T-helper 22 cell (primary cell): ENCODE measurements at places on chromosomes 5 and 9.

- no peak for DNase-seq
These were observed 280.3 kb upstream of the WWC1 start for GRCh38 chr5:168011096-168011495.

DNA sequence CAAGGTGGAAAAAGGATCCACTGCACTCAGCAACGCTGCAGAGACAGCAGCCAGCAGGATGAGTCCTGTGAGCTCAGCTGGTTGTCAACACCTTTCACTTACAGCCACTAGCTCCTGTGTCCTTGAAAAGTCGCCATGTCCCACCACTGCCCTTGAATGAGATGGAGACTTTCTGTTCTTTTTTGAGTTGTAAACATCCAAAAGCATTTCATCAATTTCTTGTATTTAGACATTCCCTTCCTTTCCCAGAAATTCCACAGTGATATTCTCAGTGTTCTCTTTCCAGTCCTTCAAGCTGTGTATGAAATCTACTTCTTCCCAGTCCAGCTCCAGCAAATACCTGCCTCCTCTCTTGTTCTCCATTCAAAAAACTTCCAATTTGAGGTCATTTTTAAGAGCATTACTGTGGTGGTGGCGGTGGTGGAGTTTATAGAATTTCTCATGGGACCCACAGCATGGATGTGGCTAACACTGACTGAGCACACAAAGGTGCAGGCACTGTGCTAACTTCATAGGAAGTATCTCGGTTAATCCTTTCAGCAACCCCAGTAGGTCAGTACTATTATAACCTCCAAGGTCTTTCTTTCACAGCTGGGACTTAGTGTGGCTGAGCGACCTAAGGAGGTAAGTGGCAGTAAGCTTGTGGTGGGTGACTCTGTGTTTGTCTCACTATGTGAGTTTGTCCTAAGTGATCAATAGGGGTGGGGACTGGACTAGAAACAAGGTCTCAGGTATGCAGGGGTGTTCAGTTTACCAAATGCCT, 15.0 kb upstream of the GPX3 start:
- DNase-seq, result no peak

GRCh38 chr5:135124128-135124527, 90.1 kb upstream of the PITX1 start:
- no peak for DNase-seq

DNA sequence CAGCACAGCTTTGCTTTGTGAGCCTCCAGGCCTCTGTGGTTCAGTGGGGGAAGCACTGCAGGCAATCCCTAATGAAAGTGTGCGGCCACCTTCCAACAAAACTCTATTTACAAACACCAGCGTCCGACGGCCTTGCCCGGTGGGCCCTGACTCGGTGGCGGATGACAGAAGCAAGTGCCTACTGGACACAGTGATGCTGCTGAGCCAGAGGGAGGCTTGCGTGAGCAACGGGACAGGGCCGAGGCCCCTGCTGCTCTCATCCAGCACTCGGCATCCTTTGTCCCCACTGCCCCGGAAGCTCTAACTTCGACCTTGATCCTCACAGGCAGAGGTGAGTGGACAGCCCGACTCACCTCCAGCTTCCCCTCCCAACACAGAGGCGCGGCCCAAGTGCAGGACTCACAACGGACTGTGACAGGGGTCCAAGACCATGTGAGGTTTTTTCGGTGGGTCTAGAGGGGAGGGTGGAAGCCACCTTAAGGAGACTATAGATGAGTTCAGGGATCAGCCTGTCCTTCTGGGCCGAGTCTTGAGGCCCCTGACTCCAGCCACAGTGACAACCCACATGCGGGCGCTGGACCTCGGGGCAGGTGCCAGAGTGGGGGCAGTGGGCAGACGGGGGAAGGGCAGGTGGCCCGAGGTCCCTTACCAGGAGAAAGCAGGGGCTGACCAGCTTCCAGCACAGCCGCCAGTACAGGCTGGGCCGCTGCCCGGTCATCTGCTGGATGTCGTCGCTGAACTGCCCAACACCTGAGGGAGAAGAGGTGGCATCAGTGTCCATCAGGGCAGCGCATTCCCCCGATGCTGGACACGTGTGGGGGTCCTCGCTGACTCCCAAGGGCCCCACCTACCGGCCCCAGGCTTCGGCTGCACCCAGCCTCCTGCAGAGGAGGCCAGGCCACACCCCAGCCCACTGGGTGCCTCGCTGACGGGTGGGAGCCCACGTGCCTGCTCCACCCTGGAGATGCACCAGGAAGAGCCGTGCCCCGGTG, 39.4 kb downstream of the SLC6A3 start:
- DNase-seq, result no peak

GRCh38 chr5:176775409-176775808, 35.0 kb upstream of the UNC5A start:
- DNase-seq, result no peak

DNA sequence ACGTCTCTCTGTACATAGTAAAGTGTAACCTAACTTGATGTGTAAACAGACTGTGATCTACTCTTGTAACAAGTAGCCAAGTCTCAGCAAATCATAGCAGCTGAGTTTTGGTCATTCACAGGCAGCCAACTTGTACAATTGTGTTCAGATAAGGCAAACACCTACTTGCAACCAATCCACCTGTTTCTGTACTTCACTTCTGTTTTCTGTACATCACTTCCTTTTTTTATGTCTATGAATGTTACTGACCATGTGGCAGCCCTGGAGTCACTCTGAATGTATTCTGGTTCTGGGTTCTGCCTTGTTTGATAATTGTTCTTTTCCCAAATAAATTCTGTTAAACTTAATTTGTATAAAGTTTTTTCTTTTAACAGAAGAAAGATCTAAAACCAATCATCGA, 26.0 kb downstream of the RLN2 start:
- DNase-seq, result no peak

DNA sequence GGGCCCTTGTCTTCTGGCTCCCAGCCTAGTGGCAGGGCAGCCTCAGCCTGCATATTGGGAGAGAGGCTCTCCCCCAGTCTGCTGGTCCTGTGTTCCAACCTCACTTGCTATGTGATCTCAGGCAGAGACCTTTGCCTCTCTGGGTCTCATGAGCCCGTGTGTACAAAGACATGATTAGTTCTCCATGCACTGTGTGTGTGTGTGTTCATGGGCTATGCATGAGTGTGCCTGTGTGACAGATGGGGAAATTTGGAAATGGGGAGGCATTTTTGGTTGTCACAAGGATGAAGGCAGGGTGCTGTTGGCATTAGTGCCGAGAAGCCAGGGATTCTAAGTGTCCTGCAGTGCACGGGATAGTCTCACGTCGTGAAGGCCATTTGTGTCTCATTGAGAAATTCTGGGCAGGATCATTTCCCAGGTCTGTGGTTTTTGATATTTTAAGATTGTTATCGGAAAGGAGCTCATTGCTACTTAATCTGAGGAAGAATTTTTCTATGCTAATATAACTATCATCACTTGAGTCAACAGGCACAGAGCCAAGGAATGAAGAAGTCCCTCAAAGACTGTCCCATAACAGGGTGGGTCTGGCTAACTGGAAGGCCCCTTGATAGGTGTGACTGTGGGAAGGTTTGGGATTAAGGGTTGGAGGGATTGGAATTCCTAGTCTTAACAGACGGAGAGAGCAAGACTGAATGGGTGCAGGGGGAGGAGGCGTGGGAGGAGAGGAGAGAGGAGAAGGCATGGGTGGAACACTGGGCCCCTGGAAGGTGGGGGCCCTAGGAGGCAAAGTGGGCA, 168.5 kb downstream of the RGS3 start:
- no peak for DNase-seq

- DNase-seq, result no peak
These were observed 87.8 kb downstream of the RAI14 start for GRCh38 chr5:34743878-34744277.

DNA sequence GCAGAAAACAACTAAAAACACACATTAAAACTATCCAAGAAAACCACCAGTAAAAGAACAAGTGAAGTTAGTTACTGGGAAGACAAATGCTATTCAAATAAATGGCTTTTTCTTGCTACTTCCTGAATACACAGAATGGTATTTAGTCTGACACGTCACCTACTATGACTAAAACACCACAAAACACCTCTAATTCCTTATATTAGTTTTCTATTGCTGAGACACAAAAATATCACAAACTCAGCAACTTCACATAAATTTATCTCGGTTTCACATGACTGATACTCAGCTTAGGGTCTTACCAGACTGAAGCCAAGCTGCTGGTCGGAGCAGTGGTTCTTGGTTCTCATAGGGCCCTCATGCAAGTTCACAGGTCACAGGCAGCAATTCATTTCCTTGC, 5.4 kb downstream of the DMAC1 start:
- DNase-seq, result no peak

GRCh38 chr5:10485142-10485795, 43.6 kb downstream of the ROPN1L start:
- DNase-seq, result no peak

GRCh38 chr5:153256-153655, 38.0 kb upstream of the LRRC14B start:
- no peak for DNase-seq

- no peak for DNase-seq
These were observed 14.8 kb downstream of the SUB1 start for GRCh38 chr5:32600054-32600622.

DNA sequence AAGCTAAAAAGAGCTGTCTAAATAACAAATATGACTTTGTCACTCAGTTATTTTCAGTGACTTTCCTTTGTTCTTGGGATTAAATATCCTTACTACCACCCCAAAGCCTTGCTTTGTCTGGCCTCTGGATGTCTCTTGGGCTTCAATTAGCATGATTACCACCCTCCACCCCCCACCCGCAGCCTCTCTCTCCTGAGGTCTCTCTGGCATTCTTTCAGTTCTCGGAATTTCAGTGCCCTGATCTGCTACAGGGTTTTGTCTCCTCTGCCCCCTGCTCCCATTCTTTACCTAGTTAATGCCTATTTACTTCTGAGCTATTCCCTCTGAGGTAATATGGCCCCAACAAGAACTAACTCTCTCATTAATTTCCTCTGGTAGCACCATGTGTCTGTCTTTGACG, 376.4 kb downstream of the DEPDC1B start:
- DNase-seq, result no peak

GRCh38 chr5:15722305-15722704, 222.3 kb downstream of the FBXL7 start:
- DNase-seq, result no peak

- no peak for DNase-seq
These were observed 44.4 kb upstream of the ELOVL7 start for GRCh38 chr5:60888359-60889061.

DNA sequence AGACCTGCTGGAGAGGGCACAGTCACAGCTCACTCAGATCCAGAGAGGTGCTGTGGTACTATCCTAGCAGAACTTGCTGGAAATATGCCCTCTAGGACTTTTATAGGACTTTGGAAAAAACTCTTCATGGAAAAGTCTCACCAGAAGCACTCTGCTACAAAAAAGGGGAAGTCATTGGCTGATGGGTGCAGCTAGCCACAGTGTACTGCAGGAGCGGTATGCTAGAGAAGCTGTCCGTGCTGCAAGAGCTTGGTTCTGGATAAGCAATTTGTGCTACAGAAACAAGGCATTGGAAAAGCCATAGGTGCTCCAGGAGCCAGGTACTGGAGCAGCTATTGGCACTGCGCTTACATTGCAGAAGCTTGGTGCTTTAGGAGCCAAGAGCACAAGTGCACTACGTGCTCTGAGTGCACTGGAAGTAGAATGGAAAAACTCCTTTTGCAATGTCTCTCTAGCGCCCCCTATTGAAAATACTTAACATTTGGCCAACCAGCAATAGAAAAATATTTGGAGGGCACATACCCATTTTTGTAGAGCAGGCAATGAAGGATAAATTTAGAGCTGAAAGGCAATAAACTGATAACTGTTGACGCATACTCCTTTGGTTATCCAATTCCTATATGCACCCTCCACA, 83.4 kb downstream of the MEGF10 start:
- DNase-seq, result no peak

GRCh38 chr5:143374496-143375217, 28.8 kb downstream of the NR3C1 start:
- DNase-seq, result no peak

DNA sequence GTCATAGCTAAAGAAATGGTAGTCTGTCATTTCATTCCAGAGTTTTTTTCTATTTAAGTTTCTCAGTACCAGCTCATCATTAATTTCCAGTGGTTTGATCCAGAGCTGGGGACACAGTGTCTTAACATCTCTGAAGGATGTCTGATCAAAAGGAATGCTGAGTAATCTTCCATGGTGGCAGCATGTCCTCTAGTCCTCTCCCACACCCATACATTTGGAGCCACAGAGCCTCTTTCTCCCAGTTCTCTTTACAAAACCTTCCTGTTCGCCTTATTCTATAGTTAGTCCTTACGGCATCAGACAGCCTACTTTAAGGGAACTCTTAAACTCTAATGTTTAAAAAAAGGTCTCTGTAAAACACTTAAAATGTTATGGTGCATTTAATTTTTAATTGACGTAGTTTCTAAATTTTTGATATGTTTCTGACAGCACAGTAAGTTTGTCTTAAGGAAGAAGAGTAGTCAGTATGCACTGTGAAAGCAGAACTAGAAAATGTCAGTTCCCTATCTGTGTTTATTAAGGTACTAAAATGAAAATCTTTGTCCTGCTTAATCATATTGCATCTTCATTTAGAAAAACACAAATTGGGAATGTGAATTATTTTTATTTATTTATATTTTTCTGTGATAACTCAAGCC, 96.8 kb downstream of the INIP start:
- no peak for DNase-seq

- no peak for DNase-seq
These were observed 126.8 kb downstream of the TRPM3 start for GRCh38 chr9:70994582-70994981.

DNA sequence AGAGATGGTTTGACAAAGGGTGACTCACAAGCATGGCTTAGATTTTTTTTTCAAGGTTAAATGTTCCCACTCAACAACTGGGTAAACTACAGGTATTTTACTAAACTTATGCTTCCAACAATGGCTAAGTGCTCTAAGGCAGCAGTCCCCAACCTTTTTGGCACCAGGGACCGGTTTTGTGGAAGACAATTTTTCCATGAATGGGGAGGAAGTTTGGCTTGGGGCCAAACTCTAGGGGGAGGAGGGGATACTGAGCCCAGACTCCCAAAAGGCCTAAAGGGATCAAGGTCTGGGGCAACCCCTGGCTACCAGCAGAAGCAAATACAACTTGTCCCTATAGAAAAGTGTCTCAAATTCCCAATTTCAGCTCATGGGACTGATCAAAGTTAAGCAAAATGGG, 32.0 kb upstream of the HSD17B3 start:
- no peak for DNase-seq

GRCh38 chr9:121699571-121700164, 48.2 kb downstream of the DAB2IP start:
- DNase-seq, result no peak

GRCh38 chr5:127697894-127698600, 5.1 kb upstream of the CCDC192 start:
- no peak for DNase-seq

GRCh38 chr9:103335461-103335860, 340.3 kb downstream of the CYLC2 start:
- DNase-seq, result no peak

GRCh38 chr9:27261517-27262211, 35.3 kb downstream of the EQTN start:
- no peak for DNase-seq
